Midbrain (tissue), 1 donor: ENCODE measurements at places on chromosomes 6 and 20.

GRCh38 chr6:83226517-83226916 lies 33.4 kb downstream of the RWDD2A start:
- DNase-seq: no peak

DNA sequence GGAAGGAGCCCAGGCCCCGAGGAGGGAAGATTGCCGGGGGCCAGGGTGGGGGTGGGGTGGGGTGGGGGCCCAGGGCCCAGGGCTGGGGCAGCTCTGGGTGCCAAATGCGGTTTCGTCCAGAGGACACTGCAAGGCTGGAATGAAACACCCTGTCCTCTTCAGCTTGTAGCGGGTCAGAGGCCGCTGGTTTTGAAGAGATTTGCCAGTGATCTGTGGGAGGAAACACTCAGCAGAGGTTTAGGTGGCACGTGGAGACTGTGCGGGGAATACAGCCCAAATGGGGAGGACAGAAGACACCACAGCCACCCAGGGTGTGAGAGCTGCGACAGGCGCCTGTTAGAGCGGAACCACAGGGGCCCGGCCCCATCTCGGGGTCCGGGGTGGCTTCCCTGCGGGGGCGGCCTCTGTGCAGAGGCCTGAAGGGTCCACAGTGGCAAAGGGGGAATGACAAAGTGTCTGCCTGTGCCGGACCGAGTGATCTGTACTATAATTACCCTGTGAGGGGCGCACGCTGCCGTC lies 29.2 kb downstream of the FRMD1 start:
- no peak for DNase-seq

DNA sequence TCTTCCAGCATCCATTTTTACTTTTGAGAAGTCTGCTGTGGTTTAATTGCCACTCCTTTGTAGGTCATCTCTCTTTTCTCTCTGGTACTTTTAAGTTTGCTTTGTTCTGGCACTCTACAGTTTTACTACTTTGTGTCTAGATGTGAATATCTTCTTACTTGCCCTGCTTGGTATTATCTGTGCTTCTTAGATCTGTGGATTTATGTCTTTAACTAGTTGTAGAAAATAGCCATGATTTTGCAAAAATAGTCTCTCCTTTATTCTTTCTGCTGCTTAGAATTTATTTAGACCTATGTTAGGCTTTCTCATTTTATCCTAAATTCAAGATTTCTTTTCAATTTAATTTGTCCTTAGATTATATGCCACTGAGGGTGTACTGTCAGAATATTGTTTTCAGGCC lies 5.2 kb upstream of the MAK start:
- no peak for DNase-seq

DNA sequence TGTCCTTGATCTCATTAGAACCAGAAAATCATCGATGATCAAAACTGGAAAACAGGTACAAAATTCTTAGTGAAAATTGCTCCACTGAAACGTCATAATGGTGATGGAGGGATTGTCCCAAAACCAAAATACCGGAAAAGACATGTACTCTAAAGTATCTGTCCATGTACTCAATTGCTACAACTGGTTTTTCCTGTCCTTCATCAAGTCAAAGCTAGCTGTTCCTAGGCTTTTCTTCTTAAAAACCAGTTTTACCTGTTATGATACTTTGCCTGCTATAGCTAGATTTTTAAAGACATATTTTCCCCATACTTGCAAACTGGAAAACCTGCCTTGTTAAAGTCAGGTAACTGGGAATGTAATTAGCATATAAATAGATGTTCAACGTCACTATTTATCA lies 50.5 kb upstream of the LRRC1 start:
- no peak for DNase-seq

DNA sequence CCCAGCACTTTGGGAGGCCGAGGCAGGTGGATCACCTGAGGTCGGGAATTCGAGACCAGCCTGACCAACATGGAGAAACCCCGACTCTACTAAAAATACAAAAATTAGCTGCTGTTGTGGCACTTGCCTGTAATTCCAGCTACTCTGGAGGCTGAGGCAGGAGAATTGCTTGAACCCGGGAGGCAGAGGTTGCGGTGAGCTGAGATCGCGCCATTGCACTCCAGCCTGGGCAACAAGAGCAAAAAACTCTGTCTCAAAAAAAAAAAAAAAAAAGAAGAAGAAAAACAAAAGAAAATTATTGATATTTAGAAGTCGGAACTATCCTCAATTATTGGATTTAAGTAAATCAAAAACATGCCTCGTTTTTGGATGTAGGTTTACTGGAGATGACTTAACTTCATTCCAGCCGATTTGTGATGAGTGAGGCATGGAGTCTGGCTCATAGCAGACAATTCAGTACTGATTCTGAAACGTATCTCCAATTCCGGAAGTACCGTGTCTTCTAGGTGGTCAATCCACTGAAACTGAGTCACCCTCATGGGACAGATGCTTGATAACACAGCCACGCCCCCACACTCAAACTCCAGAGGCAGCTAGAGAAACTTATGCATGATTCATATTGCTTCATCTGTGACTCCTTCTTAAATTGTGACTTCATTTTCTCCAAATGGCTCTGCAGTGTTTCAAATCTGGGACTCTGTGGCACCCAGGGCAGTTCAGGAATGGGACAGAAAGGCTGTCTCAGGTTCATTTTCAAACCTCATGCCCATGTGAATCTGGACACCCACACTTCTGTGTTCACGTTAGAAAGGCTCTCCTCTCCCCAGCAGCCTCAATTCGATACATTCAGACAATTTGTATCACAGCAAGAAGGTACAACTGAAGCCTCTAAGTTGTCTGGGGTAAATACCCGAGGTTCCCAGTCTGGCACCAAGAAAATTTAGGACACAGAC lies 110.4 kb upstream of the ARMC2 start:
- no peak for DNase-seq

GRCh38 chr20:40607927-40608326 lies 81.1 kb downstream of the MAFB start:
- no peak for DNase-seq

DNA sequence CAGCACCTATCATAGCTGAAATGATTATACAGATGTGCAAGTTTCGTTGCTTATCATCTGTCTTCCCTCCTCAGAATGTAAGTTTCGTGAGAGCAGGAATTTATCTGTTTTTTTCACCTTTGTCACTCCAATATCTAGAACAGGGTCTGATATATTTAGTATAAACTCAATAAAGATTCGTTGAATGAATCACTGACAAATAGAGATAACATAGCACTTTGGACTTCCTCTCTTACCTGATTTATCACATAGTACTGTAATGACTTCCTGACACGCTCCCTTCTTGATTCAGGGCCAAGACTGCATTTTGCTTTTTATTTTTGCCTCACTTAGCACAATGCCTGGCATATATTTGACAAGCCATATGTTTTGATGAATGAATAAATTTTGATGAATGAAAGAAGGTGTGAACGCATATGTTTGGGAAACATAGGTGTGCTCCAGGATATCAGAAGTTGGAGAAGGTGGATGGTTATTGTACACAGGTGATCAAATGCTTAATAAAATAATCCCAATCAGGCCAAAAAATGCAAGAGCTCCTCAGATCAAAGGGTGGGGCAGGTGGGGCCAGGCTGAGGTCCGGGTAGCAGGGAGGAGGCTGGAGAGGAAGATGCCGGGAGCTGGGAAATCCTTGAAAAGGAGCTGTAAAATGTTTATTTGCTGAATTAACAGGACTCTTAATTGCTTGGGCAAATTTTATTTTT lies 33.0 kb downstream of the PIM1 start:
- no peak for DNase-seq

DNA sequence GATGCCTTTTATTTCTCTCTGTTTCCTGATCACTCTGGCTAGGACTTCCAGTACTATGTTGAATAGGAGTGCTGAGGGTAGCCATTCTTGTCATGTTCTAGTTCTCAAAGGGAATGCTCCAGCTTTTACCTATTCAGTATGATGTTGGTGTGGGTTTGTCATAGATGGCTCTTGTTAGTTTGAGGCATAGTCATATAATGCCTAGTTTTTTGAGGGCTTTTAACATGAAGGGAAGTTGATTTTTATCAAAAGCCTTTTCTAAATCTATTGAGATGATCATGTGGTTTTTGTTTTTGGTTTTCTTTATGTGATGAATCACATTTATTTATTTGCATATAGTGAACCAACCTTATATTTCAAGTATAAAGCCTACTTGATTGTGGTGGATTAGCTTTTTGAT lies 55.6 kb downstream of the KLHL32 start:
- DNase-seq: no peak

- no peak for DNase-seq
These were observed 12.0 kb downstream of the PHACTR3 start for GRCh38 chr20:59616306-59616705.

DNA sequence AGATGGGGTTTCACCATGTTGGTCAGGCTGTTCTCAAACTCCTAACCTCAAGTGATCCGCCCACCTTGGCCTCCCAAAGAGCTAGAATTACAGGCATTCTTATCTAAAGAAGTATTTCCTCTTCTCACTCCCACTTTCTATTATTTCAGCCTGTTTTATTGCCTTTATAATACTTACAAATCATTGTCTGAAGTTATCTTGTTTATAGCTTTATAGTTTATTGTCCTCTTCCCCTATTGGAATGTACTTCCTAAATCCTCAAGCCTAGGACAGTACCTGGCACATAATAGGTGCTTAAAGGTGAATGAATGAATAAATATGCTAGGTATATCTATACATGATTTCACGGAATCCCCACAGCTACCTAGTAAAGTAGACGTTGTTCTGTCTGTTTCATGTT lies 37.8 kb upstream of the RNF182 start:
- DNase-seq: no peak

GRCh38 chr6:30494291-30494861 lies 5.1 kb downstream of the HLA-E start:
- DNase-seq: no peak

GRCh38 chr6:46452312-46452917 lies 38.8 kb downstream of the RCAN2 start:
- no peak for DNase-seq

DNA sequence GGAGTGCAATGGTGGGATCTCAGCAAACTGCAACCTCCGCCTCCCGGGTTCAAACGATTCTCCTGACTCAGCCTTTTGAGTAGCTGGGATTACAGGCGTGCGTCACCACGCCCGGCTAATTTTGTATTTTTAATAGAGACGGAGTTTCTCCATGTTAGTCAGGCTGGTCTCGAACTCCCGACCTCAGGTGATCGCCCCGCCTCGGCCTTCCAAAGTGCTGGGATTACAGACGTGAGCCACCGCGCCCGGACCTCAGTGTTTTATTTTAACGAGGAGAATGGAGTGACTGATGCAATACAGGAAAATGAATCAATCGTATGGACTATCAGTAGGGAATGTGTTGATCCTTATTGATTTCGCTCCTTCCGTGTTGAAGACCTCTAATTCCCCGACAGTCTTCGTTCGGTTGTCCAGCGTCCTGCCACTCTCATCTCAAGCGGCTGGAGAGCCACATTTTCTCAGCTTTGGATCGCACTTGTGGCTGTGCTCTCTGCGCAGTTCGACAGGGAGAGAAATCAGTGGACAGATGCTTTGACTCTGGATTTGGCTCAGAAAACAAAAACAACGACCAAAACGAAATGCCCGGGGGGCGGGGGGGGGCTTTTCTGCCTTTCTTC lies 166.2 kb downstream of the TRIM27 start:
- DNase-seq: no peak
